NCI-H1436 (cell line): ENCODE measurements at places on chromosomes 13 and 19.

DNA sequence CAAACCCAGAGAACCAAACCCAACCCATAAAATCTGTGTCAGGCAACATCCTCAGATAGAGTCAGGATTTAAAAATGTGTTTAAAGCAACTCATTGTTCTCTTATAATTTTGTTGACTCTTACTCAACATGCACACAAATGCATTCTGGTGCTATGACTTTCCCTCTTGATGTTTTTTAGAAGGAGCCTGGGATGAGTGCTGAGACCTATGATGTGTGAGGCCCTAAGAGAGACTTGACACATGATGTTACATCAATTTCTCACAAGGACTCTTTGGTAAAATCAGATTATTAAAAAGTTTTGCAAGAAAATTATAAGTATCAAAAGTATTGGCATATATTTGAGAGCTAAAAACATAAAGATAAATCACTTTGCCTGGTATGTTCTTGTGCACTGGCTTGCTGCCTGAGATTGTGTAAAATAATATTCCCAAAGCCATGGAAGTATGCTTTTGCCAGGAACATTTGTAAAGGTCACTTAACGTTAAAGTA lies 173.9 kb downstream of the DCLK1 start:
- no peak for DNase-seq

GRCh38 chr19:42512130-42512636 lies 16.1 kb downstream of the CEACAM1 start:
- no peak for DNase-seq

- DNase-seq: no peak
Observed at GRCh38 chr19:41029524-41030432, 38.7 kb downstream of the CYP2B6 start.

DNA sequence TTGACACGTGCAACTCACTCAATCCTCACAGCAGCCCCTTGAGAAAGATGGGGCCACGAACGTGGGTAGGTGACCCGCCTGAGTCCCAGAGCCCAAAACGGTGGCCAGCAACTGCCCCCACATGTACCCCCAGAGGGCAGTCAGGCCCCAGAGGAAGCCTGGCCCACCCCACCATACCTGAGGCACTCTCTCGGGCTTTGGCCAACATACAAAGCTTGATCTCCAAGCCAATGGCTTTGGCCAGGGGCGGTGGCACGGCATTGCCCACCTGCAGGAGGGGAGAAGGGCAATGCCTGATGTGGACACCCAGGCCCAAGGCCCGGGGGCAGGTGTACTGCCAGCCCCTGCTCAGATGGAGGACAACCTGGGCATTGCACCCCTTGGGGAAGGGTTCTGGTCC lies 14.3 kb upstream of the EIF3G start:
- DNase-seq: no peak

GRCh38 chr13:40235160-40235796 lies 431.2 kb downstream of the FOXO1 start:
- DNase-seq: no peak

- no peak for DNase-seq
Observed at GRCh38 chr19:12379732-12380443, 14.4 kb upstream of the ZNF442 start.

DNA sequence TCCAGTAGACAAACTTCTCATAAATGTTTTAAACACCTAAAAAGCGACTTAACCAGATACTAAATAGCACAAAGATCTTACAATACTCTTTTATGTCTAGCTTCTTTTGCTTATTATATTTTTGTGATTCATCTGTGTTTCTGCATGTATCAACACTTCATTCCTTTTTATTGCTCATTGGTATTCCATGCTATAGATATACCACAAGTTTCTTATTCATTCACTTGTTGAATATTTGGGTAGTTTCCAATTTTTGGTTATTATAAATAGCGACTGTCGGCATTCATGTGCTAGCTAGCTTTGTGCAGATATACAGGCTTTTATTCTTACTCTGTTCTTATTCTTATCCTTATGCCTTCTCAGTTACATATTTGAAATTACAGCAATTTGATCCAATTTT lies 50.0 kb upstream of the RGCC start:
- no peak for DNase-seq

DNA sequence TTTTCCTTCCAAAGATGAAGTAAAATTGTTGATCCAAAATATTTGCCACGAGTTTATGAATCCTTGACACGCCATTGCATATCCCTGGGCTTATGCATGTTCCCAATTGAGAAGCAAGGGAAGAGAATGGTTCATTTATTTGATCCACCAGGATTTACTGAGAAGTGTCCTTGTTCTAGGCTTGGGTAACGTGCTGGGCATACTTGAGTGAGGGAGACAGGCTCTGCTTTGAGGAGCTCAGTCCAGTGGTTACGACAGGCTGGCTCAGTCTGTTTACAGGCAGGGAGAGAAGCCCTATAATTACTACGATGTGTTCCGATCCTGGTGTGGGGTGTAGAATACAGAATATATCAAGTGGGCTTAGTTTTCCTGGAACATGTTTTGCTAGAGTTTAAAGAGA lies 6.3 kb upstream of the PNMA8C start:
- no peak for DNase-seq

- DNase-seq: no peak
Observed at GRCh38 chr13:77916488-77916887, 2.1 kb downstream of the EDNRB start.

- DNase-seq: no peak
Observed at GRCh38 chr19:51733742-51734522, 10.1 kb upstream of the HAS1 start.

DNA sequence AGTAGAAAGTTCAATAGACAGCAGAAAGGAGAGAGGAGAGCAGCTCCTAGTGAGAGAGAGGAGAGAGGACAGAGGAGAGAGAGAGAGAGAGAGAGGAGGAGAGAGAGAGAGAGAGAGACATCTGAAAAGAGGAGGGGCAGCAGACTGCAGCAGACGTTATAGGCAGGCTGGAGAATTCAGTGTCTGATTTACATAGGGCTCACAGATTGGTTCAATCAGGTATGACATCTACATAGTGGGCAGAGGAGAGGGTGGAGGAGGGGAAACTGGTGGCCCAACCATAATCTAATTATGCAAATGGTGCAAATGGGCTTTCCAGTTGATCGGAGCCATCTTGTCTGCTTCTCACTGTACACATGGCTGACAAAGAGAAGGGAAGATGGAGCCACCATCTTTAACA lies 221.3 kb upstream of the TRPC4 start:
- DNase-seq: no peak

DNA sequence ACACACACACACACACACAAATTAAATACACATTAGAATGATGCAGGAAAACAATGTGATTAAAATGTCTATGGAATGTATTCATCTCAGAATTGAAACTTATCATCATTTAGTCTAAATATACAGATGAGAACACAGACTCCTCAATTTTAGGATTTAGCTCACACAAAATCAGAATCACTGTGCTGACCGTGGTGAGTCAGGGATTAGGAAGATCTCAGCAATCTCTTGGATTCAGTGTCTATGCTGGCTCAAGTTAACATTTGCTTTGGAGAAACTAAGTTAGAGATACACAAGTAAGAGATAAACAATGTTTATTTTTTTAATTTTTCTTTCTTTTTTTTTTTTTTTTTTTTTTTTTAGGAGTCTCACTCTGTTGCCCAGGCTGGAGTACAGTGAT lies 323.6 kb downstream of the KLF12 start:
- DNase-seq: no peak

GRCh38 chr13:106232681-106233080 lies 302.8 kb downstream of the EFNB2 start:
- no peak for DNase-seq

GRCh38 chr19:38527466-38528136 lies 90.2 kb downstream of the MAP4K1 start:
- no peak for DNase-seq

DNA sequence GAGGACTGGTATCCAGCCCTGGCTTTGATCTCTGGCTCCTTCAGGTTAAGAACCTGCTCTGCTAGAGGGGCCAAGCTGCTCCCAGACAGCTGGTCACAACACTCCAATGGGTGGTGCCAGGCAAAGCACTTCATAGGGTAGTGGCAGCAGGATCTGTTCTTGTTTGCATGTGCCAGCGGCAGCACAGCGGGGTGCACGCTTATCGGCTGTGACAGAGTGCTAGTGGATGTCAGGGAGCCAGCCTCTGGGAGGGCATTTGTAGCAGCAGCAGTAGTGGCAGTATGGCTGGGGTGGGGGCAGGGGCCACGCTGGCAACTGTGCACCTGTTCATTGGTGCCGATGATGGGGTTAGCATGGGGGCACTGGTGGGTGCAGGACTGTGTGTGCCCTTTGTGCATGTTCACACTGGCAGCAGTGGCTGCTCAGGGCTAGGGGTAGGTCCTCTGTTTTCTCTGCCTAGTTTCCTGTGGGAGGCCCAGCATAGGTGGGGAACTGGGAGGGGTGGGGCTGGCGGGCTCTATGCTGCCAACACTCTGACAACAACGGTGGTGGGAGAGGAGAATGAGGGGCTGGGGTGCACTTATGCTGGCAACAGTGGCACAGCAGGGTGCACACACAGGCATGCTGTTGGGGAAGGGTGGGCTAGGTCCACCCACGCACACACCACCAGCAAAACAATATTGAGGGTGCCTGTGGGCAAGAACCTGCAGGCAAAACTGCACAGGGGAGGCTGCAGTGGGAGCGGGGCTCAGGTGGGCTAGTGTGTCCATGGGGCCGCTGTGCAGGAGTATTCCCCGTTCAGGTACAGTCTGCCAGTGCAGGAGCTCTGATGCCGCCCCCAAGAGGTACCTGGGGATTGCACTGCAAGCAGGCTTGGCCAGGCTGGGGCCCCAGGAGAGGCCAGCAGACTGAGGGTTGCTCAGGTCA lies 19.3 kb downstream of the AP1M1 start:
- DNase-seq: no peak

- no peak for DNase-seq
Observed at GRCh38 chr13:105904034-105904742, 631.3 kb downstream of the EFNB2 start.
